ENCODE measurements at places on chromosomes 11 and 22.

- DNase-seq: no peak
Observed at GRCh38 chr11:130474637-130475400, 26.4 kb downstream of the ADAMTS15 start.

- no peak for DNase-seq
Observed at GRCh38 chr22:46025225-46025972, 48.4 kb upstream of the WNT7B start.

DNA sequence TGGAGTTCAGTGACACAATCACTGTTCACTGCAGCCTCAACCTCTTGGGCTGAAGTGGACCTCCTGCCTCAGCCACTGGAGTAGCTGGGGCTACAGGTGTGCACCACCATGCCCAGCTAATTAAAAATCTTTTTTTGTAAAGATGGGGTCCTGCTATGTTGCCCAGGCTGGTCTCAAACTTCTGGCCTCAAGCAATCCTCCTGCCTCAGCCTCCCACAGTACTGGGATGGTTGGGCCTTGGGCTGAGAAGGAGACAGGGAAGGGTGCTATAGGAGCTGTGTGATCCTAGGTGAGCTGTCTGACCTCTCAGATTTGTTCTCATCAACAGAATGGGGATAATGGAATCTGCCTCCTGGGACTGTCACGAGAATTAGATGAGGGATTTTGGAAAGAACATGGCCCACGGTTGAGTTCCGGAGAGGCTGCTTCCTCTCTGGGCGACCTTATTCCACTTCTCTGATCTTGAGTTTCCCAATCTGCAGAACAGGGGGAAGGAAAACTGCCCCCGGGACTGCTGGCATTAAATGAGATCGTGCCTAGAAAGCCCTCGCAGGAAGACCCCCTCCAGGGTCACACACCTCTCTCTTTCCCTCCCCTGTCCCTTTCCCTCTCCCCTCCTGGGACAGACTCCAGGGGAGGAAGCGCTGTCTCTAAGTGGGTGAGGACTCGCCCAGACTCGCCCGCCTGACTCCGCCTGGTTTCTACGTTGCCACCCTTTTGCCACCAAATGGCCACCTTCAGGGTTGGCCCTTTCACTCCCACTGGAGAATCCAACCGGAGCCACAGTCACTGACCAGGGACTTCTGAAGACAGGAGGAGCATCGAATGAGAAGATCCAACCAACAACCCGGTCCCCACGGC lies 50.1 kb downstream of the MCM5 start:
- DNase-seq: no peak

DNA sequence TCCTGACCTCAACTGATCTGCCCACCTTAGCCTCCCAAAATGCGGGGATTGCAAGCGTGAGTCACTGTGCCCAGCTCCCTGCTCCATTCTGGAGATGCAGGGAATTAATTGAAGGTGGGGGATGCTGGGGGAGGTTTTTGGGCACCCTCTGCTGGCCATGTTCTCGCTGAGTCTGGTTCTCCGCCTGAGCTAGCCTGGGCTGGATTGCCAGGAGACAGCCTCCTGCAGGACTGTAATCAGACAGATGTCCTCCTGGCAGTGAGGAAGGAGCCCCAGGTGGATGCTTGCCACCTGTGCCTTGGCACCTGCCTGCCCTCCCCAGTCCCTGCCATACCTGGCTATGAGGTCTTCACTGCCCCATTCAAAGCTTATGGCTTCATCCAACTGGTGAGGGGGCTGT lies 5.4 kb downstream of the MTFP1 start:
- DNase-seq: no peak

GRCh38 chr22:39994041-39994565 lies 651 bp upstream of the FAM83F start:
- no peak for DNase-seq

DNA sequence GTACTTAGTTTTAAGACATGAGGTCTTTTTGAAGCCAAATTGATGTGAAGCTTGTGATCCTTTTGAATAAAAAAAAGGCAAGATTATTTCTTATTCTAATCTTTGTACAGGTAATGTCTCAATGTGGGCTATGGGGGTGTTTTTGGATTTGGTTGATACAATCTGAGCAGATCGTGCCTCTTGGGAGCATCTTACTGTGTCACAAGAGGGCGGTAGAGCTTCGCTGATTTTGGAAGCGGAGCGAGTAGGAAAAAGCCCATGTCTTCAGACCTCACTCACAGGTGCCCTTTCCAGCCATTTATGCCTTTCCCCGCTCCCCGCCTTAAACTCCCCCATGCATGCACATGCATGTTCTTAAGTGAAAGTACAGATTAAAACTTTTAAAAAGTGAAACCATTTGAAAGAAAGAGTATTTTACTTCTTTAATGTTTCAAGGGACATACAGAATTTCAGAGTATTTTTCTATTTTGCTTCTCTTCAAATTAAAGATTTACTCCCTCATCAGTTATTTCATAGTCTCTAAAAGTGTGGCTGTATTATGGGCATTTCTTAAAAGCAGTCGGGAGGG lies 18.8 kb downstream of the DDX25 start:
- peak; percentile 65 for DNase-seq

DNA sequence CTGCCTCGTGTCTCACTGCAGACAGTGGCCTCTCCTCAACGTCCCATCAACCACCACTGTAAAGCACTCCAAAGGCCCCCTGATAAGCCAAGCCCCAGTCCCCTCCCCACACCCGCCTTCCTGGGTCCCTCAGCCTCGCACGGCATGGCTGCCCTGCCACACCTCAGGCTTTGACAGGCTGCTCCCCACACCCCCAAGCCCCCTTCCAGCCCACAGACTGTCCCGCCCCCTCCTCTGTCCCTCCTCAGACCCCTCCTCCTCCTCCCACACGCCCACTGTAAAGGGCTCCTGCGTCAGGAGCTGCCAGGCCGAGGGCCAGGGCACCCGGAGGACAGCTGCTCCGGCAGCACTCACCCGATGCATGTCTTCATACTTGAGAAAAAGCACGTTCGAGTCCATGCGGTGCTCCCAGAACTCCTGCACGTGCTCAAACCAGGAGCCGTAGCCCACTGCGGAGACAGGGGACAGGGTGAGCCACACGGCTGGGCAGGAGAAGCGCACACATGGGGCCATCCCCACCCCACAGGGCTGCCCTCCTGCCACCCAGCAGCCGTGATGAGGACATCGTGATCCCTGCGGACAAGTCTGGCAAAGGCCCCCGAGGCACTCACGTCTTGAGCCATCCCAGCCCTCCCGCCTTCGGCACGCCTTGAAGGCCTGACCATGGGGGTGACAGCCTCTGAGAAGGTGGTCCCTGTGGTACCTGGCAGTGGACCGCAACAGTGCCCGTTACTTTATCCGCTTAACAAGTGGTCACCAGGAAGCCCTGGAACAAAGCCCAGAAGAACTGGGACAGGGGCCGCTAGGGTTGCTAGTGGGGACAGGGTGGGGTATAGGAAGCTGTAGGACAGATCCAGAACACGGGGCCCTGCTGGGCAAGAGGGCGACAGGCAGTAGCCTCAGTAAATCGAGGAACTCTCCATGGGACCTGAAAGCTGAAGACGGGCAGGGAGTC lies 21.5 kb upstream of the EFCAB6 start:
- no peak for DNase-seq

DNA sequence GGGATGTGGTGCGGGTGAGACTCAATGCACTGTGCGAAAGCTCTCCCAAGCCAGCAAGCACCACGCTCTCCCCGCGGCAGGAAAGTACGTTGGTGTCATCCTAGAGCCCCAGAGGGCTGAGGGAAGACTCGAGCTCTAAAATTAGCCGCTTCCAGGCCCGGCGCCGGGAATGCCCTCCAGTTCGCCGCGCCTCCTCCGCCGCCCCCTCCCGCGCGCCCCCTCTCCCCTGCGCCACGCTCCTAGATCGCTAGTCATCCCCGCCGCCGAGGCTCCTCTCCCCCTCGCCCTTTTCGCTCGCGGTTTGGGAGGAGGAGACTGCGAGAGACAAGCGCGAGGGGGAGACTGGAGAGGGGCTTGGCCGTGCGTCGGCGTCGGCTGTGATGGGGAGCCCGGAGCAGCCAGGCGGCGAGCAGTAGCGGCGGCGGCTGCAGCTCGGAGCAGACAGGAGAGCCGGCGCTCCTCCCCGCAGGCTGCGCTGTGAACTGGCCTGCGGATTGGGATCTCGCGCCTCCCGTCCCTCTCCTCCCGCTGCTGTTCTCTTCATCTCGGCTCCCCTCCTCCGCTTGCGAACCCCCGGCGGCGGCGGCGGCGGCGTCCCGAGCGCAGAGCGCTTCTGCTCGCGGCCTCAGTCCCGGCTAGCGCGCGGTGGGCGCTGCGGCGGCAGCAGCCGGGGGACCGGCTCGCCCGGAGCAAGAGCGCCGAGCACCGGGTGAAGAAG lies at the start of gene FAT3:
Gene FAT3 (plus strand): TSS at position 412 of the 718 bp plus-strand sequence. CDS start 127,295 bp downstream, outside the sequence.
- DNase-seq: peak; percentile 78

- no peak for DNase-seq
Observed at GRCh38 chr11:34630544-34630943, 9.7 kb downstream of the EHF start.

DNA sequence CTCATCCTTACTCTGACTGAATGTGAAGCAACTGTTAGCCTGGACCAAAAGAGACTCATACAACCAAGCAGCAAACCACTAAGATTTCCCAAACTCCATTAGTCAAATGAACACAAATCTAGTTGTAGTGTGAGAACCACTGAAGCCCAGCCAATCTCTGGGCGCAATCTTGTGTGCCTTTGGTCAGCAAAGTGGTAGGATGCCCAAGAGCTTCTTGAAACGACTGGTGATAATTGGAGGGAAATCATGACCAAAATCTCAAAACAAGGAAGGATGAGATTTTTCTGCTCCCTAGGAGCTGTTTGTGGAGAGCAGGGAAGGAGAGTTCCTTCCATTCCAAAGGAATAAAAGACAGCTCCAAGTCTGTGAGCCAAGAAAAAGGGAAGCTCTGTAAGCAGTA lies 24.0 kb downstream of the F2 start:
- no peak for DNase-seq

GRCh38 chr22:32080904-32081303 lies 37.8 kb downstream of the SLC5A1 start:
- peak; percentile 49 for DNase-seq

- DNase-seq: no peak
Observed at GRCh38 chr22:29820961-29821290, 17.1 kb downstream of the ASCC2 start.

- DNase-seq: no peak
Observed at GRCh38 chr11:102553835-102554282, 23.3 kb upstream of the MMP7 start.

DNA sequence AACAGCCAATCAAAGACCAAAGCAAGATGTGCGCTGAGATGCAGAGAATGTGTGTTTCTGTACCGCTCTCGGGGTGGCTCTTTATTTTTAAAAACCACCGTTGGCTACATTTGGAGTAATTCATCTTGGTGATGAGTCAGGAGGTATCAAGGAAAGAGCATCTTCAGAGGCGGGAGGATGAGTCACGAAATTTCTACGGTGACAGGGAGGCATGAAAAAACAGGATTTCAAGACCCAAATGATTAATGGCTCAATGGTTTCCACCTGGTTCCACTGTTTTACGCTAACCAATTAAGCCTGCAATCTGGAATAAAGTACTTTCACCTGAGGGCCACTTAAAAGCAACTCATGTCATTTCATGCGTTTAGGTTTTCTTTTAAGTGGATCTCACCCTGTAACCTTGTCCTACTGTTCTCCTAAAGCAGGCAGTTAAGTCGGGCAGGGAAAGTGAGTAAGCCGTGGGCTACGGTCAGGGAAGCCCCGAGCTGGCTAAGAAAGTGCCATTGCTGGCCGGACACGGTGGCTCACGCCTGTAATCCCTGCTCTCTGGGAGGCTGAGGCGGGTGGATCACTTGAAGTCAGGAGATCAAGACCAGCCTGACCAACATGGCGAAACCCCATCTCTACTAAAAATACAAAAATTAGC lies 74.6 kb downstream of the CELSR1 start:
- DNase-seq: peak; percentile 87

DNA sequence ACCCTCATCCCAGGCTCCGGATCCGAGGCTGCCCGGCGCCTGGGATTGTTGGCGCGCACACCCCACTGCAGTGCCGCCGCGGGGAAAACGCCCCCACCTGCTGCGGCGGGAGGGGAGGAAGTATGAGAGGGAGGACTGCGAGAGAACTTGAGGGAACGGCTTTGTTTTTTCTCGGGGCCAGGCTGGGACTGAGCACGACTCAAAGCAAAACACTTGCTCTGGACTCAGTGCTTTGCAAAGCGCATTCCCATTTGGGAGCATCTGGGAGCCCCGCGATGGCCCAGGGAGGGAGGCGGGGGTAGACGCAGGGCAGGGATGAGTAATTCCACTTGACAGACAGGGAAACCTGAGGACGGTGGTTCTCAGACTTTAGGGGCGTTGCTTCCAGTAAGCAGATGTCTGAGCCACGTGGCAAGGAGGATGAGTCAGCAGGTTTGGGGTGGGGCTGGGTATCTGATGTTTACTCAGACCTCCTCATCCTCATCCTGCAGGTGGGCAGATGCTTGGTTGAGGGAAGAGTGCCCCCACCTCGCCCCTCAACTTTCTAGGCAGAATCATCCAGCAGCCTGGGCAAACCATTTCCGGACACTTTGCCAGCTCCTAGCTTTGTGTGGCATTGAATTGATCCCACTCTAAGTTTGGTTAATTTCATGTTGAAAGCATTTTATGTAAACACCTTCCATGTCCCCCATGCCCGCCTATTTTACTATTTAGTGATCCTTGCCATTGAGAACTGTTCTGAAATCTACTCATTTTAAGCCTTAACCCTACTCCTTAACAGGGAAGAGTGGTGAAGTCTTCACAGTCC lies 1.5 kb downstream of the MIAT start:
- DNase-seq: peak; percentile 94

- DNase-seq: peak; percentile 56
Observed at GRCh38 chr22:20238901-20239675, 29.0 kb downstream of the RTN4R start.

- no peak for DNase-seq
Observed at GRCh38 chr11:10534316-10534715, 6.7 kb downstream of the RNF141 start.

DNA sequence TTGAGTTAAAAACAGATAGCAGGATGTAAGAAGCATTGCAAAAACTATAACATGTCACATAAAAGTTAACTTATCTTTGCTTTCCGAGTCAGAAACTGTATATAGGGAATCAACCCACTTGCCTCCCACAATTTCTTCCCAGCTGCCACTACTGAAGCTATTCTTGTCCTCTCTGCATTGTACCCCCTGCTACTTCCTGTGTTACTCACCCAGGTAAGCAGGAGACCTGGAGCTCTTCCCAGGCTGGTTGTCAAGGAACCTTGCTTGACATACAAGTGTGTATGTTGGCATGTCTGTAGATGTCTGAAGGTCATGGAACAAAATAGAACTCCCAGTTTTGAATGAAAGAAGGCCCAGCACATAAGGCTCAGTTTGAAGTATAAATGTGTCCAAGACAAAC lies 74.3 kb upstream of the LRRC4C start:
- no peak for DNase-seq

- DNase-seq: peak; percentile 36
Observed at GRCh38 chr11:102237096-102237735, 80.1 kb upstream of the BIRC3 start.

- DNase-seq: no peak
Observed at GRCh38 chr11:74680035-74680671, 51.1 kb downstream of the CHRDL2 start.

DNA sequence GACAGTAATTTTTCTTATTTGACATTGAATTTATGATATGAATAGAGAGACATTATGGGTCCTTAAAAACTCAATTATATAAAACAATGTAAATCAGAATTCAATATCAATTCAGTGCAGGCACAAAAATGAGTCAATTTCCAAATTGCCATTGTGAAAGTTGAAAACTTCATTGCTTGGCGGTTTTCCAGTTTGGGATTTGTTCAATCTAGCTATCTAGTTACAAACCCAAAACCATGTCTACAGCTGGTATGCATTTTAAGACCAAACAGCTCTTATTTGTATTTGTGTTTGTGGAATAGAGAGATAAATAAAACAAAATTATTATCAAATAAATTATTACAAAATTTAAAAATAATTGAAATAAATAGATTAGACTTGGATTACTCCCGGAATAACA lies 1206.6 kb upstream of the RAG2 start:
- DNase-seq: no peak

Data from EL (cell line).